Activated naive CD4-positive, alpha-beta T cell treated with anti-CD3 and anti-CD28 coated beads for 36 hours (primary cell): ENCODE measurements at places on chromosomes 12 and 14. TPM values are rescaled to one million over a fixed set of nuclear protein-coding genes. Genes with fewer than 3 reads are reported as not detected.
A peak's percentile ranks its signal among the peaks of the same experiment; 100 is the strongest.

GRCh38 chr14:96038558-96038919, 623 bp upstream of the C14orf132 start:
- H3K36me3 ChIP-seq = no peaks in the 10 kb centered on the region
- no peak overlapping the region for H3K27ac ChIP-seq
- peak overlapping the region; percentile 62 for H3K4me3 ChIP-seq
- peaks cover 16% of the 10 kb centered on the region for H3K4me1 ChIP-seq

- DNase-seq = no peak
- no peak overlapping the region for H3K4me3 ChIP-seq
- H3K27ac ChIP-seq = no peak overlapping the region
- H3K27me3 ChIP-seq = no peaks in the 10 kb centered on the region
- H3K4me1 ChIP-seq = peaks cover 44% of the 10 kb centered on the region
Measured at GRCh38 chr14:89564286-89564957, 147.4 kb upstream of the FOXN3 start.

- H3K27me3 ChIP-seq = no peaks in the 10 kb centered on the region
- no peak overlapping the region for H3K27ac ChIP-seq
- no peak for DNase-seq
- H3K36me3 ChIP-seq = no peaks in the 10 kb centered on the region
Measured at GRCh38 chr12:69966409-69966808, 141.4 kb downstream of the MYRFL start.

GRCh38 chr12:96883571-96883970, 23.5 kb upstream of the NEDD1 start:
- no peak overlapping the region for H3K27ac ChIP-seq
- no peaks in the 10 kb centered on the region for H3K36me3 ChIP-seq
- no peak for DNase-seq
- H3K4me3 ChIP-seq = no peak overlapping the region
- no peaks in the 10 kb centered on the region for H3K4me1 ChIP-seq
- peaks cover 2% of the 10 kb centered on the region for H3K27me3 ChIP-seq

- H3K27ac ChIP-seq = peak overlapping the region; percentile 87
- no peak for DNase-seq
- H3K36me3 ChIP-seq = no peaks in the 10 kb centered on the region
- H3K4me3 ChIP-seq = peak overlapping the region; percentile 70
Measured at GRCh38 chr14:74942181-74942580, 13.2 kb downstream of the PGF start.

- no peaks in the 10 kb centered on the region for H3K27me3 ChIP-seq
- no peak overlapping the region for H3K4me3 ChIP-seq
- peaks cover 15% of the 10 kb centered on the region for H3K36me3 ChIP-seq
- no peak overlapping the region for H3K27ac ChIP-seq
- DNase-seq = no peak
Measured at GRCh38 chr12:64500394-64500793, 48.5 kb downstream of the TBK1 start.

GRCh38 chr12:118581371-118581770, 205.0 kb downstream of the SUDS3 start:
- no peaks in the 10 kb centered on the region for H3K36me3 ChIP-seq
- no peak overlapping the region for H3K4me3 ChIP-seq
- no peak overlapping the region for H3K27ac ChIP-seq
- H3K4me1 ChIP-seq = no peaks in the 10 kb centered on the region
- H3K27me3 ChIP-seq = peaks cover 9% of the 10 kb centered on the region
- DNase-seq = no peak

DNA sequence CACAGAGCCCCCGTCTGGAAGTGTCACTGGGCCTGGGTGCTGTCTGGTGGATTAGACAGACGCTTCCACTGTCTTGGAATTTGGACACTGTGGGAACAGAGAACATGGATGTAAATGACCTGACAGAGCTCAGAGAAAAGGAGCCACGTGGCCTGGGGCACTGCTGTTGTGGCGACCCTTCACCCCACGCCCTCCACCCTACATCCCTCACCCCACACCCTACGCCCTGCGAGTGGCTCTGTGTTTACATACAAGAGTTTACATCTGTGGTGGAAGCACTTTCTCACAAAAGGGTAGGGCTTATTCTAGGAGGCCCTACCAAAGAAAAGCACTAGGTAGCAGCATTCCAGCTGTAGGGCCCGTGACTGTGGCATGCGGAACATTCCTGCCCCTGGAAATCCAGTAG, 47.7 kb downstream of the B4GALNT3 start:
- no peak overlapping the region for H3K4me3 ChIP-seq
- H3K27ac ChIP-seq = no peak overlapping the region
- peaks cover 2% of the 10 kb centered on the region for H3K27me3 ChIP-seq
- no peak for DNase-seq
- H3K4me1 ChIP-seq = peaks cover 4% of the 10 kb centered on the region
- H3K36me3 ChIP-seq = no peaks in the 10 kb centered on the region

The CLEC2A gene
- not detected for total RNA-seq

The CLEC1B gene
- total RNA-seq = not detected

The MYL2 gene
- not detected for total RNA-seq

The CD163L1 gene
- total RNA-seq = not detected

The ZBTB42 gene
- 1.6 TPM for total RNA-seq
